ENCODE measurements at places on chromosomes 12 and 14.

DNA sequence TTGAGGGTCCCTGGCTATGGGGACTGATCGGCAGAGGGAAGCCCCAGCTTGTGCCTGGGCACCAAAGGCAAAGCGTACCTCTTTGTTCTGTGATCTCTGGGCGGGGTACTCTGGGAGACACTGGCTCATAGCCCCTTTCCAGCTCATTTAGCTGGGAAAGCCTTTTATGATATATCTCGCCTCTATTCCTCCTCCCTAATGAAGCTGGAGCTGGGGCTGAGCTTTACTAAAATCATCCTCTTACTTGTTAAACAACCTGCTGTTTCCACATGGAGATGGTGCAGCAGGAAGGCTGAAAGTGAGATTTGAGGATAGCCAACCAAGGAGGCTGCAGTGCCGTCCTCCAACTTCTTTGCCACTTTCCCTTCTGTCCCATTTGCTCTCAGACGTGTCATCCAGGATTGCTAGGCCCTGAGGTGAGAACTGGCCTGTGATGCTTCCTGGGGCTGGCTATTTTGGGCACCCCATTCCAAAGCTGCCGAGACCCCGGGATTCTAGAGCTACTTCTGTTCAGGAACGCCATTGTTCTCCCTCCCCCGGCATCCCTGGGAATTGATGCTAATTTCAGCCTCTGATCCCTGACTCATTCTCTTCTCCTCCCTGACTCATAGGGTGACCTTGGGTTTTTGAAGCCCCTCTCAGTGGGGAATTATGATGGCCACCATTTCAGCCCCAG lies 16.0 kb downstream of the PDE1B start:
- ATAC-seq, result no peak

DNA sequence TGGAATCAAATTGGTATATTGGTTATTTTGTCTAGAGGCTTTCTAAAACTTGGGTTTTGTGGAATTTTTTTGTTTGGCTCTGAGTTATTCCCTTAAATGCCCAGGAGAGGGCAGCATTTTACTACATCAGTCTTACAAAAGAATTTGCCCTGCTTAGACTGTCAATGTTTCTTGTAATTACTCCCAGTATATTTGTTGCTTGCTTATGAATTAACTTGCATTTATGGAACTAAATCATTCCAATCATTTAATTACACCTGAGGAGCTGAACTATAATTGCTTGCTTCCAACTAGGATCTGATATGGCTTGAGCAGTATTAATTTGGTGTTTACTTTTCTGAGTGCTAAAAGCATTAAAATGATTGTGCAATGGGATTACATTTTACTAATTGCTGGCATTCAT lies 48.7 kb downstream of the MIPOL1 start:
- peak; percentile 78 for ATAC-seq

GRCh38 chr12:75917715-75918114 lies 113.9 kb downstream of the PHLDA1 start:
- no peak for ATAC-seq

DNA sequence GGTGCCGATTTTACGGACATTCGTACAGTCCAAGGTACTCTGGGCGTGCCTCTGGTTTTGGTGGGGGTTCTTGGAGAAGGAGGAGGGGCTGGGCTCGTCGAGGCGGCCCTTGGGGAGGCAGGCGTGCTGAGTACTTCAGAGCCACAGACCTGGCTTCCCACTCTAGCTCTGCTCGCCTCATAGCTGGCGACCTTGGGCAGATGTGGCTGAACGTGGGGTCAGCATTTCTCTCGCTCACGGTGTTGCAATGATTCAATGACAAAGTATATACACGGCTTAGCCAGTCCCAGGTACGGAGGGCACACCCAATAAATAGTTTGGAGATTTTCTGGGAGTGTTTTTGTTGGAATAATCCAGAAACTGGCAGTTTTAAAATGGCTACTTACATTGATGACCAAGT lies 75.1 kb downstream of the FOXN4 start:
- no peak for ATAC-seq

DNA sequence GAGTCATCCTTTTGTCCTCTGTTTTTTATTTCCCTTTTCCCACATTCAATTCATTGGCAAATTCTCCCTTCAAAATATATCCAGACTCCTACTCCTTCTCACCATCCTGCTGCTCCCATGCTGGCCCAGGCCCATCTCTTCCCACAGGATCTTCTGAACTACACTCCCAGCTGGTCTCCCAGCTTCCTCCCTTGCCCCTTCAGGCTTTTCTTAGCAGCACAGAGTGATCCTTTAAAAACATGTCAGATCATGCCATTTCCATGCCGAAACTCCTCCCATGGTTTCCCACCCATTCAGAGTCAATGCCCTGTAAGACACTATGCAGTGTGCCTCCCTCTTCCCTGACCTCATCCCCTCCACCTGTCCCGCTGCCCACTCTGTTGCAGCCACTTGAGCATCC lies 2.4 kb upstream of the KRT84 start:
- no peak for ATAC-seq

DNA sequence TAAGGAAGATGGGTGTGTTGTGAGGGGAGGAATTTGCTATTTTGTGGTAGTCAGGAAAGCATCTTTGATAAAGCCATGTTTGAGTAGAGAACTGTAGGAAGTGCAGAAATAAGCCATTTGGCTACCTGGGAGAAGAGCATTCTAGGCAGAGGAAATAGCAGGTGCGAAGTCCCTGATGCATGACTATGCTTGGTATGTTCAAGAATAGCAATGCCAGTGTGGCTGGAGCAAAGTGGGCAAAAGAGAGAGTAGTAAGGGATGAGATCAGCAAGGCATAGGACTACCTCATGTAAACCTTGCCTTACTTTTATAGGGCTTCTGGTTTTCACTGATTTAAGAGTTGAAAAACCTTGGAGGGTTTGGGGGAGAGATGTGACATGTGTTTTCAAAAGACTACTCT lies 365.5 kb upstream of the GARIN6 start:
- no peak for ATAC-seq

DNA sequence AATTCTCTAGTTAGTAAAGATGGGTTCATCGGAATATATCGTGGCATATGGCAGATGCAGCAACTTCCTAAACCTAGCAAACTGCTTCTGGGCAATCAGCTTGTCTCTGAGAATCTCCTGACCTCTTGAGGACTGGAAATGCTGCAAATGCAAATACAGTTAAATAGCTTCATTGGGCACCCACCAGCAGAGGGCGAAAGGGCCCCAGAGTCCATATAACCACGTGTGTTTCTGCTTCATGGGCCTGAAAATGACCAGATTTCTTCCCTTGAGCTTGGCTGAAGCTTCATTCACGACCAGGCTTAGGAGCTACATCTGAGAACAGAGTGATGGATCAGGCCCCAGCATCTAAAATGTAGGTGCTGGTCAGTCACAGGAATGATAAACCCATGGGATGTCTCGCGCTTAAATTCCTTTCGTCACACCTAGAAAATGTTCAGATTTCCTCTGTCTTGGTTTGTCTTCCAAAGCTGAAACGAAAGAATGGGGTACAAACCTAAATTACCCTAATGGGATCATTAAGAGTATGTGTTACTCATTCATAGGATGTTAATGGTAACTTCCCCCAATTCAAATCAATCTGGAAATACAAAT lies 1482.5 kb upstream of the TMEM132C start:
- ATAC-seq, result no peak

DNA sequence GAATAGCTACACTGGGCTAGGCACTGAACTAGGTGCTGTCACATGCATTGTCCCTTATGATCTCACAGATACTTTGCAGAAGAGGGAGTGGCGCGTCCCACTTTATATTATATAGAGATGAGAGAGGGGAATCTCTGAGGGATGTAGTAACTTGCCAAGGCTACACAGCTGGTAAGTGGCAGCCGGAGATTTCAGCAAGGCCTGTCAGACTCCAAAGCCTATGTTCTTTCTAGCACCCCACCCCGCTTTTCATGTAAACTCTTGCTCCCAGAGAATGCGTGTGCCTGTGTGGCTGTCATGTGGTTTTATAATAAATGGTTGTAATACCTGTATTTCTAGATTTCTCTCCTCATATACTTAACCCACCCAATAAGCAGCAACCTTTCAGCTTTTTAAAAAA lies 39.1 kb downstream of the WDR20 start:
- peak; percentile 81 for ATAC-seq

Data from esophagus mucosa (tissue), 1 donor.